ENCODE measurements at places on chromosomes 5 and 9. TPM values are rescaled to one million over a fixed set of nuclear protein-coding genes. Genes with fewer than 3 reads are reported as not detected.
A peak's percentile ranks its signal among the peaks of the same experiment; 100 is the strongest.

GRCh38 chr5:54873691-54874090, 111.7 kb downstream of the ESM1 start:
- no peak overlapping the region for H3K27ac ChIP-seq
- H3K4me3 ChIP-seq, result no peak overlapping the region

DNA sequence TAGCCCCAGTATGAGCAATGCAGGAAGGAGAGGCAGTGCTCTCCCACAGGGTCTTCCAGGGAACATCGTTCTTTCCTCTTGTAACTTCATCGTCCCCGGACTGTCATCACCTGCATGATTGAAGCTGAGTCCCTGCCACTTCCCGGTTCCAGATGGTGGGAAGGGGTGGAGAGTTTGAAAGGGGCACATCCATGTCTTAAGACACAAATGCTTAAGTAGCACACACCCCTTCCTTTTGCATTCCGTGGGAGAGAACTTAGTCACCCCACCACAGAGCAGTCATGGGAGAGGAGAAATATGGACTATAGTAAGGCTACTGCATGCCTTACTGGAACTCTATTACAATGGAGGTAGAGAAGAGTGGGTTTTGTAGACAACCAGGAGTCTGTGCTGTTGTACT, 165.3 kb upstream of the GAS1 start:
- H3K4me3 ChIP-seq, result no peak overlapping the region
- H3K36me3 ChIP-seq, result no peaks in the 10 kb centered on the region
- no peak overlapping the region for H3K27ac ChIP-seq
- no peaks in the 10 kb centered on the region for H3K4me1 ChIP-seq

DNA sequence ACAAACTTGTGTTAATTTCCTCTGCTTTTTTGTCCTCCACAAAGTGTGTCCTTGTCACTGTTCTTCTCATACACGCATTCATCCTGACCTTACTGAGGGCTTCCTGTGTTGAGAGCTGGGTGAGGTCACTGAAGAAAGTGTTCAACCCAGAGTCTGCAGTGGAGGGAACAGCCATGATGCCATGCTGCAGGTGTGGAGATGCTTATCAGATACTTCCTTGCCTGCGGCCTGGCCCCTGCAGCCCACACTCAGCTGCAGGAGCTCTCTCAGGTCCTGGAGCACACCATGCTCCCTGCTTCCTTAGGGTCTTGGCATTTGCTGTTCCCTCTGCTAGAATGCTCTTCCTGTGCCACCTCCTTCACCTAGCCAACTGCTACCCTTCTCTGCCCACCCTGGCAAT, 108.1 kb upstream of the SPRY4 start:
- peak overlapping the region; percentile 61 for H3K4me3 ChIP-seq
- no peaks in the 10 kb centered on the region for H3K36me3 ChIP-seq
- no peaks in the 10 kb centered on the region for H3K27me3 ChIP-seq
- no peak for DNase-seq
- peak overlapping the region; percentile 81 for H3K27ac ChIP-seq

DNA sequence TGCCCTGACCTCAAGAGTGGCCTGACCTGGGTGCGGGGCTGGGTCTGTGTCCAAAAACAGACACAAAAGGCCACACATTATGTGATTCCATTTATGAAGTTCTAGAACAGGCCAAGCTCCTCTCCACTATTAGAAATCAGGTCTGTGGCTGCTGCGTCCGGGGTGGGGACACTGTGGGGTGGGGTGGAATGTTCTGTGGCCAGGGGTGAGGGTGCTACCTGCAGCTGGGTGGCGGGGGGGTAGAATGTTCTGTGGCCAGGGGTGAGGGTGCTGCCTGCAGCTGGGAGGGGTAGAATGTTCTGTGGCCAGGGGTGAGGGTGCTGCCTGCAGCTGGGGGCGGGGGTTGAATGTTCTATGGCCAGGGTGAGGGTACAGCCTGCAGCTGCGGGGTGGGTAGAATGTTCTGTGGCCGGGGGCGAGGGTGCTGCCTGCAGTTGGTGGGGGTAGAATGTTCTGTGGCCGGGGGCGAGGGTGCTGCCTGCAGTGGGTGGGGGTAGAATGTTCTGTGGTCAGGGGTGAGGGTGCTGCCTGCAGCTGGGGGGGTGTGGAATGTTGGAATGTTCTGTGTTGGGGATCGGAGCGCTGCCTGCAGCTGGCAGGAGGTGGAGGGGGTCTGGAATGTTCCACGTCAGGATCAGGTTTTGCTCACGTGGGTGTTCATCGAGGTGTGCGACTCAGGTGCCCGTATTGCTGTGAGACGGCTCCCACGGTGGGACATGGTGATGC, 8.3 kb downstream of the LCN12 start:
- H3K27me3 ChIP-seq, result no peaks in the 10 kb centered on the region
- peak overlapping the region; percentile 44 for H3K4me3 ChIP-seq
- peaks cover 22% of the 10 kb centered on the region for H3K4me1 ChIP-seq
- DNase-seq, result no peak
- H3K36me3 ChIP-seq, result no peaks in the 10 kb centered on the region
- H3K27ac ChIP-seq, result peak overlapping the region; percentile 58

Gene IFNA1
- not detected for total RNA-seq

- peaks cover 43% of the 10 kb centered on the region for H3K4me1 ChIP-seq
- no peak overlapping the region for H3K27ac ChIP-seq
Observed at GRCh38 chr5:139757727-139758509, 37.7 kb upstream of the PSD2 start.
